ENCODE measurements at places on chromosomes 6 and 20. TPM values are rescaled to one million over a fixed set of nuclear protein-coding genes. Genes with fewer than 3 reads are reported as not detected.

The RNF39 gene
- total RNA-seq = 0.05 TPM

The THEMIS gene
- total RNA-seq = not detected

The HAO1 gene
- not detected for total RNA-seq

The CRISP3 gene
- not detected for total RNA-seq

The RSPO4 gene
- 0.03 TPM for total RNA-seq

The EYS gene
- 0.11 TPM for total RNA-seq

The INSM1 gene
- not detected for total RNA-seq

The B3GALT4 gene
- total RNA-seq = 1.0 TPM

The SLC26A8 gene
- total RNA-seq = 0.07 TPM

The RNF182 gene
- 2.6 TPM for total RNA-seq

The PI16 gene
- 0.07 TPM for total RNA-seq

The APOM gene
- total RNA-seq = 3.2 TPM

The UBD gene
- total RNA-seq = 0.41 TPM

The HMGN4 gene
- 77.3 TPM for total RNA-seq

The OTOR gene
- not detected for total RNA-seq

The LRRC1 gene
- 6.1 TPM for total RNA-seq

The FAM83C gene
- 0.14 TPM for total RNA-seq

The COL12A1 gene
- 3.9 TPM for total RNA-seq

The SIGLEC1 gene
- 0.02 TPM for total RNA-seq
